HT-29 (cell line): ENCODE measurements at places on chromosomes 3 and 15.

DNA sequence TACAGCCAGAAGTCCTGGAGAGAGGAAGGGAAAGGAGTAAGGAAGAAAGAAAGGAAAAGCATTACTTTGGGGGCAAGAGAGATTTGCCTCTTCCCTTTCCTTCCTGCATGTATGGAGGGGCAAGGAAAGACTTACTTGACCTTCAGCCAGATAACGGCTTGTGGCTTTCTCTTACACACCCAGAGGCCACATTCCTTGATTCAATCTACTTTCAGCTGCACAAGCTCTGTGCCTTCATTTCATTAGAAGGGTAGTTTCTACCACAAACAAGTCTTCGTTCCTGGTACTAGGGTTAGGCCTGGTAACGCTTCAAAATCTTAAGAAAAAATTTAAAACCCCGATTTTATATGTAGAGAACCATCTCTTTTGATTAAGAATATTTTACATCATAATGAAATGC is 835.9 kb downstream of the TUSC7 start:
- DNase-seq: no peak

- DNase-seq: no peak
Measured at GRCh38 chr3:155252535-155252934, 40.9 kb downstream of the STRIT1 start.

DNA sequence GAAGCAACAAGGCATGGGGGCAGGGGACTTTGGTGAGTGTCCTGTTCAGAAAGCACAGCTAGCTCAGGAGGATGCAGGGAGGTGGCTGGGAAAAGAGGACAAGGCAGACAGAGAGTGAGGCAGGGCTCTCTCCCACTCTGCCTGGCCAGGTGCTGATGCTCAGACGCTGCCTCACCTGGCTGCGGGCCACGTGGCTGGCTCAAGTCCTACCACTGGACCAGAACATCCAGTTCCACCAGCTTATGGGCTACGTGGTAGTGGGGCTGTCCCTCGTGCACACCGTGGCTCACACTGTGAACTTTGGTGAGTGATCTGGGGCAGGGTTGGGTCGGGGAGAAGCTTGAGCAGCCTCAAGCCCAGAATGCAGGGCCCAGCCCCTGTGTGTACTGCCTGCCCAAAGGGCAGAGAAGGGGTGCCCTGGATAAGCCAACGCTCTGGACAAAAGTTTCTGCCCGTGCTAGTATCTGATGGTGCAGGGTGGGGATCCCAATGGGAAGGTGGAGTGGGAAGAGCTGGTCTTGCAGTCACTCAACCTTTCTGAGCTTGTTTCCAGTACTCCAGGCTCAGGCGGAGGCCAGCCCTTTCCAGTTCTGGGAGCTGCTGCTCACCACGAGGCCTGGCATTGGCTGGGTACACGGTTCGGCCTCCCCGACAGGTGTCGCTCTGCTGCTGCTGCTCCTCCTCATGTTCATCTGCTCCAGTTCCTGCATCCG is 20.9 kb downstream of the NOX5 start:
- peak; percentile 72 for DNase-seq

DNA sequence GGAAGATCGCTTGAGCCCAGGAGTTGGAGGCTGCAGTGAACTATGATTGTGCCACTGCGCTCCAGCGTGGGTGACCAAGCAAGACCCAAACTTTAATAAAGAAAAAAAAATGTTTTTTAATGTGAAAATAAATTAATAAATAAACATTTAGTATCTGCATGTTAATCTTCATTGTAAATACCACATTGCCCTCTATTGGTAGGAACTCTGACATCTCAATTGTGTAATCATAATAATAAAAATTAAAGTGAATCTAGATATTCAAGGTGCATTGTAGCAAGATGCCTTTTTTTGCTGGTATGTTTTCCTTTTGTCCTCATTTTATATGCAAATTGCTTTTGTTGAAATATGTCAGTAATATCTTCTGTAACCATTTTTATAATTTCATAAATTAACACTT is 95.0 kb upstream of the LIMD1 start:
- DNase-seq: peak; percentile 21

DNA sequence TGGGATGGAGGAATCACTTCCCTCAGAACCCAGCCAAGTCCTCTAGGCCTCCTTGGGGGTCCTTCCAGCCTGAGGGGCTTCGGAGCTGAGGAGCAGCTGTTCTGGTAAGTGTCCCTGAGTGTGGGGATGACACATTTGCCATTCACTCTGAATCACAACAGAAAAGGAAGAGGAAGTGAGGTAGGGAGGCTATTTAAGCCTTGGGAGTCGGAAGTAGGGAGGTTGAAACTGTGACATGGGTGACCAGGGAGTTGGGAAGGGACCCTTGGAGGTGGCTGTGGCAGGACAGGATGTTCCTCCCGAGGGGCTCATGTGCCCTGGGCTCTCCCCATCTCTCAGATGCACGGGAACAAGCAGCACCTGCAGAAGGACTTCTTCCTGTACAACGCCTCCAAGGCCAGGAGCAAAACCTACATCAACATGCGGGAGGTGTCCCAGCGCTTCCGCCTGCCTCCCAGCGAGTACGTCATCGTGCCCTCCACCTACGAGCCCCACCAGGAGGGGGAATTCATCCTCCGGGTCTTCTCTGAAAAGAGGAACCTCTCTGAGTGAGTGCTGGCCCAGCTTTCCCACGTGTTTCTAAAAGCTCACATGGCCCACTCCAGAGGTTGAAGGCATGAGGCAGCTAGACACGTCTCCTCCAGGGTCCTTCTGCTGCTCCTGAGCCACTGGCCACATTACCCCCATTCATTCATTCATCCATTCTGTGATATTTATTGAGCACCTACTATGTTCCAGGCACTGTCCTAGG is 43.3 kb downstream of the CAPN3 start:
- DNase-seq: no peak

DNA sequence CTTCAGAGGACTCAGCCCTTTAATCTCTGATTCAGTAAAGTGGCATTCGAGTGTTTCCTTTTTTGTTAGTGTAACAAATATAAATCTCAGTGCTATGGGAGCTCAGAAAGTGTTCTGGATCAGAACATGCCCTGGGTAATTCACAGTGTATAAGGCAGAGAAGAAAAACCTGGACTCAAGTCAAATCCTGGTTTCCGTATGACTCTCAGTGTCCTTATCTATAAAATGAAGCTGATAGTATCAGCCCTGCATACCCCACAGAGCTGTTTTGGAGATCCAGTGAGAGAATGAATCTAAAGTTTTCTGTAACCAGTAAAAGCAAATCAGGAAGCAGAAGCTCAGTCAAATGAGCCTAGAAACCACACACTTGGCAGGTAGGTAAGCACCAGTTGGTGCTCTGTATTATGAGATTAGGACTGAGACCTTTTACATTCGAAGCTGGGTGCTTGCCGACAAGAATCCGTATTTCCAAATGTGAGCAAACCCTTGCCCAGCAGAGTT is 67.2 kb downstream of the IL1RAP start:
- no peak for DNase-seq

- no peak for DNase-seq
Measured at GRCh38 chr3:40961104-40961857, 238.0 kb upstream of the CTNNB1 start.

DNA sequence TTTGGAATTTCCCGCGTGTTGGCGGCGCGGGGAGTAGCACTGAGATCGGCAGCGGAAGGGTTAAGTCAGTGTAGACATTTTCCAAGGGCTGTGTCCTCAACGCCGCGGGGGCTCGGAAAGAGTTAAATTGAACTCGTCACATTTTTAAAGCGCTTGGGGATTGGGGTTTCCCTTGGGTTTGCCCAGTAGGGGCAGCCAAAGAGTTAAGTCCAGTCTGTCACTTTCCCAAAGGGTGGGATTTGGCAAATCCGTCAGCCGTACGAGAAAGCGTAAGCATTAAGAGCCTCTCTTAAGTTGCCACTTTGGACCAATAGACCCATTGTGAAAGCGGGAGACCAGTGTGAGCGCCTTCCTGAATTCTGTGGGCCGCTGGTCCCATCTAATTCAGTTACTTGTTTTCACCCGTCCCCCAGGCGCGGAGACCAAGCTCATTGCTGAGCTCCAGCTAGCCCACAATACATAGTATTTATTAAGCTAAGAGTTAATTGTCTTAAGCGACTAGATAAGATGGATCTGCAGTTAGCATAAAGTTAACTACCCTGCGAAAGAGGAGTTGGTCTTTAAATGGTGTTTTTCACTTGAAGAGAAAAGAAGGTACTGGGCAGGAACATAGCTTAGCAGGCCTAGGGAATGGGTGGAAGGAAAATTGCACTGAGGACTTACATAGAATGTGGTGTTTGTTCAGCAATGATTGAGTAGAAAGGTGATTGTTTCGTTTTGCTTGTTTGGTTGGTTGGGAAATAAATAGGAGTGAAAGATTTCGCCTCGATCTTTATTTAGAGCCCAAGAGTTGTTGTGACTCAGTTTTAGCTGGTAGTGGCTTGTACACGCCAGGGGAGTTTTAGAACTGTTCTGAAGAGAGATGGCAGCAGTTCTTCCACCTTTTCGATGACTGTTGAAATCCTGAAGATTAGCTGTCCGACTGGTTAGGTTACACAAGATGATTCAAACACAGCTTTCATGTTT is 932 bp downstream of the ARL8B start:
- peak; percentile 39 for DNase-seq

GRCh38 chr3:152434142-152434541 is 165.4 kb downstream of the MBNL1 start:
- no peak for DNase-seq

DNA sequence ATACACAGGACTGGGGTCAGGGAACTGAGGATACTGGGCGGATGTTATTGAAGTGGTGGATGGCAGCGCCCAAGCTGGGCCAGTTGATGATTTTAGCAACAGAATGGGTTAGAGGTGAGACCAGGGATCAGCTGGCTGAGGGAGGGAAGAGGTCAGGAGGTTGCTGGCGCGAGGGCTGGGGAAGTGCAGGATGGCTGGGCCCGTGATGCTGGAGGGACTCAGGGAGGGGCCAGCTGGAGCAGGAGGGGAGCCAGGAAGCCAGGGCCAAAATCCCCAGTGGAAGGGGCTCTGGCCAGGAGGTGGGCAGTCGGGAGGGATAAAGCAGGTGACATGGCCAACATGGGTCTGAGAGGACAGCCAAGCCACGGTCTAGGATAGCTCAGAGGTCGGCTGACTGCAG is 178.0 kb downstream of the NSMCE3 start:
- DNase-seq: no peak
